ENCODE measurements at places on chromosomes 1 and 21.

DNA sequence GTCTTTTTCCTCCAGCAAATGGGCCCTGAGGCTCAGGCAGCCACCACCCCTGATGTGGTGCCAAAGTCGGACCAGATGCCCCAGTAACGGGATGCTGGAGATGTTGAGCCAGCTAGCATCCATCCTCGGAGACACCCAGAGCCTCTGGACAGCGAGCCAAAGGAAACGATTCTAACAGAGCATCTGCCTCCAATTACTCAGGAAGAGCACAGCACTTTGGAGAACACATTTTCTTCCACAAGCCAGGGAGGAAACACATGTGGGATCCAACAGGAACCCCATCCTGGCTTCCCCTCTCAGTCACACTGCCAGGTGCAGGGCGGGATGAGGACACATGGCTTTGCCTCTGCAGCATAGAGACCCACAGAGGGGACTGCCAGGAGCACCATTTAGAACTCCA, 44.9 kb downstream of the C1orf198 start:
- DNase-seq: no peak

- DNase-seq: no peak
These were observed 13.9 kb downstream of the ASH1L start for GRCh38 chr1:155548706-155549105.

- peak; percentile 82 for DNase-seq
These were observed 30.5 kb upstream of the LRIG2 start for GRCh38 chr1:113042285-113043143.

DNA sequence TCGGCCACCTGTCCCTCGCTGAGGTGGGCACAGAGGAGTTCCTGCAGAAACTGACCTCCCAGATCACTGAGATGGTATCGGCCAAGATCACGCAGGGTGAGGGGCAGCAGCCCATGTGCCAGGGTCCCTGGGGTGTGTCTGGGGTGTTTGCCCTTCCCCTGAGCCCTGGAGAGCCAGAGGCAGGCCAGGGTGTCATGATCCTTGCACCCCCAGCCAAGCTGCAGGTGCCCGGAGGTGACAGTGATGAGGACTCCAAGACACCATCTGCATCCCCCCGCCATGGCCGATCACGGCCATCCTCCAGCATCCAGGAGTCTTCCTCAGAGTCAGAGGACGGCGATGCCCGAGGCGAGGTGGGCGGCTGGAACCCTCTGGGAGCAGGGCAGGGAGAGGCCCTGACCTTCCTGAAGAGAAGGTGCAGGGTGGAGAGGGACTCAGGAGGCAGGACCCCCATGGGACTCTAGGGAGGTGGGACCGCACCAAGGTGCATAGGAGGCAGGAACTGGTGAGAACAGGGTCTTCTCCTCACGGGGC, 69.5 kb downstream of the TRIM11 start:
- DNase-seq: peak; percentile 52

GRCh38 chr1:156664046-156664766, 13.0 kb downstream of the NES start:
- DNase-seq: no peak

- DNase-seq: no peak
These were observed 17.6 kb downstream of the RIT1 start for GRCh38 chr1:155893389-155894142.

DNA sequence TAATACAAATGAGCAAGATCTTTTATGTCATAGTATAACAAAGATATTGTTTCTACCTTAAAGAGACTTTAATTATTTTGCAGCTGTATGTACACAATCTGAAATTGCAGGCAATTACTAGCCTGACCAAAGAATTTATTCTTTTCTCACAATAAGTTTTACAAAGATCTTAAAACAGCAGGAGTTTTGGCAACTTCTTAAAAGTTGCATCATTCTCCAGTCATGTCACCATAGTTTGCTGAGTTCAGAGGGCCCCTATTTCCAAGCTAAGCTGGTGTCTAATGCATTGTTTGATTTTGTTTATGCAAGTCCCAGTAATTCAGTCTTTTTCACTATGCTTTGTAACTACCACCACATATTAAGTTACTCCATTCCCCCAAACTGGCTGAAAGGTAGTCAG, 114.8 kb downstream of the DNAH14 start:
- DNase-seq: no peak

DNA sequence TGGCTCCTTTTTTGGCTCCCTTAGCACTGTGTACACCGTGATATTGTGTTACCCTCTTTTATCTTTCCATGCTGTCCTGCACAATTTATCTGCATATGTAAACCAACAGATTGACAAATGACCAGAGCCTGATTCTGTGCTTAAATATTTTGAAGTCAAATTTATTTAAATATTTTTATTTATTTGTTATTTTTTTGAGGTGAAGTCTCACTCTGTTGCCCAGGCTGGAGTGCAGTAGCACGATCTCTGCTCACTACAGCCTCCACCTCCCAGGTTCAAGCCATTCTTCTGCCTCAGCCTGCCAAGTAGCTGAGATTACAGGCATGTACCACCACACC, 12.8 kb downstream of the PMF1 start:
- no peak for DNase-seq

Measured in psoas muscle (tissue), 8 donors.